ENCODE measurements at places on chromosomes 5 and 9.
A peak's percentile ranks its signal among the peaks of the same experiment; 100 is the strongest.

- no peak for DNase-seq
These were observed 10.4 kb upstream of the CMBL start for GRCh38 chr5:10317825-10318682.

DNA sequence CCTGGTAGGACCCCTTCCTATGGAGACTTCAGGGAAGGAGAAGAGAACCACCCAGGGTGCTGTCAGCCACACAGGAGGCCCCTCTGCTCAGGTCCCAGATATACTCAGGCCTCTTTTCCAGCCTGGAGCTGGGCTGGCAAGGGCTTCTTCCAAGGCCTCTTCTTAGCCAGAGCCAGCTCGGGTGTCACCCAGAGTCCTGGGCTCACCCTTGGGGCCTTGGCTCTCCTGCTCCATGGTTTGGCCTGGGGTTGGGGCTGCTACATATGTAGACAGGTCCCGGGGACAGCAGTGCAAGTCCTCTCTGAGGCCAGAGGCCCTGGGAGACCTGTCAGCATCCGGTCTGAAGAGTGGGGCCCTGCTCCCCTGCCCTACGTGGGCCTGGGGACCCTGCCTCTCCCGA lies 22.8 kb downstream of the PAEP start:
- no peak for DNase-seq

- no peak for DNase-seq
These were observed 44.4 kb downstream of the RAD50 start for GRCh38 chr5:132601071-132601728.

DNA sequence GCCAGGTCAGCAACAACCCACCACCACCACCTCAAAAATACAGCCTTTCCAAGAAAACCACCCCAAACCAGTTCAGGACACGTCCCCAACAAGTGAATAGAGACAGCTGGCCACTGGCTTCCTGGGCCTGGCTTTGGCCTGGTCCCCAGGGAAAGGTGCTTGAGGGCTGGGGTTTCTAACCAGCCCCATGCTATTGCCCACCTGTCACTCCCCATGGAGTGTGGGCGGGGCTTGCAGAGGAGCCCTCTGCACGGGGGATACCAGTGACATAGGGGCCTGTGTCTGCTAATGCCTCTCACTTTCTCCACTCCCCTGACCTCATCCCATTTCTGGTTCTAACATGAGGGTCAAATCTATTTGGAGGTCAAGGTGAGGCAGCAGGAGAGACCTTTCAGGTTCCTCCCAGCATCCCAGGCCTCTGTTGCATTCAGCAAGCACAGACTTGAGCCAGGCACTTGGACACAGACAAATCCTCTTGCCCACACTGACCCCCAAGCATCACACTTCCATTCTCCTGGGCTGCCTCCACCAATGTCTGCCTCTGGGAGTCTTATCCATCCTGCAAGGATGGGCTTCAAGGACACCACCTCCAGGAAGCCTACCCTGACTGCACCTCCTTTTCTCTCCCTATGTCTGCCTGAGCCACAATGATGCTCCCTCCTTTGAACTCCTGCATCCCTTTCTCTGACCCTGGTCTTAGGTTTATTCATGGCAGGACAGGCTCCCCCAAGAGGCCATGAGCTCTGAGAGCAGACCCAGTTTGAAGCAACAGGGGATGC lies 16.1 kb upstream of the TTLL11 start:
- no peak for DNase-seq

GRCh38 chr5:67085616-67086015 lies 111.0 kb downstream of the CD180 start:
- no peak for DNase-seq

DNA sequence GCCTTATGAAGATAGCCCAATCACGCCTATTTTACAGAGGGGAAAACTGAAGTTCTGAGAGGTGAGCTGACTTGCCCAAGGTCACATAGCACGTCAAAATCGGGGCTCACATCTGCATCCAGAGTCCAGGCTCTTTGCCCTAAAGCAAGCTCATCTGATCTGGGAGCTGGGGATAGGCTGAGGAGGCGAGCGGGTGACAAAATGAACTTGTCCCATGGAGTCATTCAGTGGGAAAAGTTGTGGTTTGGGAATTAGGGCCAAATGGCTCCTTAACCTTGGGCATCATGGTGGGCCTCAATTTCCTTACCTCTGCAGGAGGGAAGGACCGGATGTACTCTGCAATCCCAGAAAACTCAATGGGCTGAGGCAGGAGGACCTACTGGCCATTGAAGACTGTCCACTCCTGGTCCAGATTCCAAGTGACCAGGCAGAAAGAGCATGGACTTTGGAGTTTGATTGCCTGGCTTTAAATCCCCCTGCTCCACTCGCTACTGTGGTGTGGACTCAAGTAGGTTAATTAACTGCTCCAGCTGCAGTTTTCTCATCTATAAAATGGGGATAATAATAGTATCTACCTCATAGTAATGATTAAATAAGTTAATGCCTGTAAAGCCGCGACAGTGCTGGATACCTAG lies 160.4 kb downstream of the RGS3 start:
- no peak for DNase-seq

DNA sequence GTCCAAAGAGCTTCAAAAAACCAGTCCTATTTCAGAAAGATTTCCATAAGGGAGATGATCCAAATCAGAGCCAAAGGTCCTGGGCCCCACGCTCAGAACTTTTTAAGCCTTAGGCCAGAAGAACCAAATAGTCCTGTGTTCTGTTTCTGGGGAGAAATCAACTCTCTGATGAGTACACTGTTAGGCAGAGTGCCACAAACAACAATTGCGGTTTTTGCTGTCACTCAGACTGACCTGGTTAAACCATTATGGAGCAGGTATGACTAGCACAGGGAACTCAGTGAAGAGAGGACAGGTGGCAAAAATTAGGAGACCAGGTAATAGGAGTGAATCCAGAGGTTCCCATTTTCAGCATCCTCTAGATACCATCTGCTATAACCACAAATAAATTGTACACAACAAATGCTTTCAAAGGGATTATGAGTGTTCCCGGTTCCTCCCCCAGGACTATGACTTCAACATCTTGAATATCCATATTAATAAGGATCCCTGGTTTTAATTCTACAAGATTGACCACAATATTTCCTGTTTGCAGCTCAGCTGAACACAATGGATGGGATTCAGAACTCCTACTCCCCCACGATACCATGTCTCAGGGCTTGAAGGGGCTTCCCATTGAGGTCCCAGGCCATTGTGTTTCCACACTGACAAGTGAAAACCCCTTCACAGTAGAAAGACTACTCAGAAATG lies 52.1 kb upstream of the FREM1 start:
- DNase-seq, result no peak

GRCh38 chr5:14112998-14113652 lies 30.0 kb upstream of the TRIO start:
- DNase-seq, result peak; percentile 33

DNA sequence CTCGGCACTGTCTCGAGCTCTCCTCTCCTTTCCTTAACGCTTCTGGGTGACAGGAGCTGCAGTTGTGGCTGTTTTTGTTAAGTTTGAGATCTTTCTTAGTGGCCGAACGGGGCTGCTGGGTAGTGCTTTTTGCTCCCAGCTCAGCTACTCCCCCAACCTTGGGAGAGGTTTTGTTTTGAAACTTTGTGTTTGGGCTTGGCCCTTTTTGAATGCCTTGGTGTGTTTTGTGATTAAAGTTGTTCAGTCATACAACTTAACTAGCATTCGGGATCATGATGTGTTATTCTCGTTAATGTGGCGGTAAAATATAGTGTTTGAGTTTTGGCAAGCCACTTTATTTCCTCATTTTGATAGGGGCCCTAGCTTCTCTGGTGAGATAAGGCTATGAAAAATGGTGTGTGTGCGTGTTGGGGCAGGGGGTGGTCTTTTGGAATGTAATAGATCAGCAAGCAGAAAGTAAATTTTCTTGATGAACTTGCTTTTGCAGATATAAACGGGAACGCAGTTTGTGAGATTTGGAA lies 1.1 kb downstream of the KDM3B start:
- no peak for DNase-seq

GRCh38 chr5:31270396-31270795 lies 76.9 kb downstream of the CDH6 start:
- DNase-seq, result peak; percentile 11

- no peak for DNase-seq
These were observed 15.1 kb downstream of the ADCY2 start for GRCh38 chr5:7410936-7411511.

DNA sequence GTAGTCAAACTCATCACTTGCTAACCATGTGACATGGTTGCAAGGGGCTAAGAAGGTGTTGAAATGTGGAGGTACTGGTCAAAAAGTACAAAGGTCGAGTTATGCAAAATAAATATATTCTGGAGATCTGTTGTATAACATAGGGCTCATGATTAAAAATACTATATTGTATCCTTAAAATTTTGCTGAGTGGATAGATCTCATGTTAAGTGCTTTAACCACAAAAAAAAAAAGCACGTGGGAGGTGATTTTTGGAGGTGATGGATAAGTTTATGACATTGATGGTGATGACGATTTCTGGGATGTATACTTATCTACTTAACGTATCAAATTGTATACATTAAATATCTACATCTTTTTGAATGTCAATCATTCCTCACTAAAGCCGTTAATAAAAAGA lies 96.2 kb upstream of the PAPPA start:
- no peak for DNase-seq

GRCh38 chr9:77977210-77977611 lies 54.4 kb downstream of the GNAQ start:
- peak; percentile 96 for DNase-seq

DNA sequence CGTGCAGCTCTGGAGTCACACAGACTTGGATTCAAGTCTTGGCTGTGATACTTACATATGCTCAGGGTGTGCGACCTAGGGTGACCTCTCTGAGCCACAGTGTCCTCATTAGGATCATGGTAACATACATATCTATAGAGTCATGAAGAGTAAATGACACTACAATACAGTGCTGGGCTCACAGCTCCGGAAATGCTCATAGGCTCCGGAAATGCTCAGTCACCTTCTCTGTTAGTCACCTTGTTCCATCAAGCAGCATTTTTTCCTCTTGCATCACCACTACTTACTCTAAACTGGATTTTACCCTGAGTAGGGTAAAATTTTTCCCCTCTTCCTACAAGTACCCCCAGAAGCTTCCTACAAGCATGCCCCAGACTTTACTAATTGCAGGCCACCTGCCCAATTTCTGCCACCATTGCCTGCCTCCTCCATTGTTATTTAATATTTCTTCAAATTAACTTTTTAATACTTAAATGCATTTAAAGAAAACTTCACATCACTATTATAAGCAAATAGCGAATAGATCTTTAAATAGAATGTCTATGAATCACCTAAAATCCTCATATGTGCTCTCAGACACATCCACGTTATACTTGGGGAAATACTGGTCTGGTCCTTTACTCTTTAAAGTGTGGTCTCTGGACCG lies 147.6 kb upstream of the SPRY4 start:
- DNase-seq, result peak; percentile 99

- DNase-seq, result no peak
These were observed 14.3 kb downstream of the SNX30 start for GRCh38 chr9:112764837-112765236.

GRCh38 chr9:120386390-120387131 lies 193.4 kb downstream of the CDK5RAP2 start:
- no peak for DNase-seq

GRCh38 chr5:126098330-126099017 lies 324.7 kb upstream of the GRAMD2B start:
- DNase-seq, result no peak

- peak; percentile 52 for DNase-seq
These were observed 46.7 kb downstream of the PRRC1 start for GRCh38 chr5:127564002-127564769.

- peak; percentile 50 for DNase-seq
These were observed at the start of gene SELENOP for GRCh38 chr5:42811591-42812446. SELENOP (minus strand) TSS chr5:42811892; CDS start chr5:42808353, 3,539 bp downstream.

GRCh38 chr5:180976518-180976917 lies 12.1 kb upstream of the BTNL3 start:
- DNase-seq, result no peak

DNA sequence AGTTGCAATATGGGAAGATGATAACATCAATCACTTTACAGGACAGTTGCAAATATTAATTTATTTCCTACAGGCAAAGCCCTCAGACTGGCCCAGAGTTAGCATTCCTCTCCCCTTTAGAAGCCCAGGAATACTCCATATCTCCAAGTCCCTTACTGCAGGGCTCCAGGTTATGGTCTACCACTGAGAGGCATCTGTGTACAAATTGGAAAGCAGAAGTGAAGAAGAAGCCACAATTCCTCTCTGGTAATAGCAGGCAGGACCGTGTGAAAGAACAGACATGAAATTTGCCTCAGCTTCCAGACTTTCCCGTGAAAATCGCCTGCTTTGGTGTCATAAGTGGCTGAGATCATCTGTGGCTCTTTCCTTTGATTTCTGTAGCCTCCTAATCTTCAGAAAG lies 289.6 kb downstream of the GLIS3 start:
- DNase-seq, result no peak

DNA sequence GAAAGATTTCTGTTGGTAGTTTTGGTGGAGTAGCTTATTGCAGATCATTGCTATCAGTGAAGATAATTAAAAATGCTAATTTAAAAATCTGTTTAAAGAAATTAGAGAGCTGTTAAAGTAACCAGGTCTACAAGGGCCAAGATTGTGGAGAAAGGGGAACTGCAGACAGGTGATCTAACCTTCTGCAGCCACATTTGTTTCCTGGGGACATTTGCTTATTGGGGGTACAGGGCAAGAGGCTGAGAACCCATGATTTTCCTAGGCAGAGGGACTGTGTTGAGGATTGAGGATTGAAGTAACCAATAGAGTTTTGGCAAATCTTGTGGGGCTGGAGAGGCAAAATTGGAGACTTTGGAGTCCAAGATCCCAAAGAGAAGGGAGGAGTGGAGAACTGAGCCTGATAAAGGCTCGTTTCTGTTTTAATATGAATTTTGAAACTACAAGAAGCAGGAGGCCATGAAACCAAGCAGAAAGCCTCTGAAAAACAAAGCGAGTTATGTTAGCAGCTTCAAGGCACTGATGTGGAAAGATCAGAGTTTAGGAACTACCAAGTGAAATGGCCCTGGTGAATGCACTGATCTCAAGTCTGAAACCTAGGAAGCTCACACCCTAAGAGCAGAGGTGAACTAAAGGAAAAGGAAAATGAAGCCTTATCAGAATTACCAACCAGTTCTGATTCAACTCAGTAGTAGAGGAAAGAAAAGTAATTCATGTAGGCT lies 219.8 kb upstream of the C9orf72 start:
- DNase-seq, result no peak

DNA sequence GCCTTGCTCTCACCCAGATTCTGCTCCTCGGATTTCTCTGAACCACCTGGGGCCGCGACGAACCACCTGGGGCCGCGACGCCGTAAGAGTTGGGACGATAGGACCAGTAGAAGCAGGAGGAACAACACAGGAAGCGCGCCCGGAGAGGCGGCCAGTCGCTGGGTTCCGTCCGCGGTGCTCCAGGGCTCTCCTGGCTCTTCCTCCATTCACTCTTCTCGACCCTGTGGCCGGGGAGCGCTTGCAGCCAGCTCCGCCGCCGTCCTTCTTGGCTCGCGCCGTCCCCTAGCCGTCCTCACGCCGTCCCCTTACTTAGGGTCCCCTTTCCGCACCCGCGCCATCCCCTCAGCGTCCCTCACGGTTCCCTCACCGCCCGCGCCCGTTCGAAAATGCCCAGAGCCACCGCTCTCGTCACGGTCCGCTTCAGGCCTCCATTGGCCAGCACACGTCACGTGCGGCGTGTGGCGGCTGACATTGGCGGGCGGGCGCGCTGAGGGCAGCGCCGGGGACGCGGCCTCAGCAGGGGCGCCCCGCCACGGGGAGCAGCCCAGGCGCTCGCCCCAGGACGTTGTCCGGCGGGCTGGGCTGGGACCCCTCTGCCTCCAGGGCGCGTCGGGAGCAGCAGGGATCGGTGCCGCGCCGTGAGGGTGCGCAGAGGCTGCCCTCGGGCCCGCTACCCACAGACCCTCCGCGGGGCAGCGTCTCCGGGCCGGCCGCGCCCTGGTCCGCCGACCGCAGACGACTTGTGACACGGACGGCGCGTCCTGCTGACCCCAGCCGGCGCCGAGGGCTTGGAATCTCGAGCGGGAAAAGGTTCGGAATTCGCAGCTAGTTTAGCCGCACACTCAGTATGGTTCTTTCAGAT lies 53.7 kb upstream of the PTPDC1 start:
- peak; percentile 77 for DNase-seq
